ENCODE measurements at places on chromosomes 7 and 10.

GRCh38 chr7:82015751-82016150 lies 245.9 kb upstream of the HGF start:
- no peak for DNase-seq

DNA sequence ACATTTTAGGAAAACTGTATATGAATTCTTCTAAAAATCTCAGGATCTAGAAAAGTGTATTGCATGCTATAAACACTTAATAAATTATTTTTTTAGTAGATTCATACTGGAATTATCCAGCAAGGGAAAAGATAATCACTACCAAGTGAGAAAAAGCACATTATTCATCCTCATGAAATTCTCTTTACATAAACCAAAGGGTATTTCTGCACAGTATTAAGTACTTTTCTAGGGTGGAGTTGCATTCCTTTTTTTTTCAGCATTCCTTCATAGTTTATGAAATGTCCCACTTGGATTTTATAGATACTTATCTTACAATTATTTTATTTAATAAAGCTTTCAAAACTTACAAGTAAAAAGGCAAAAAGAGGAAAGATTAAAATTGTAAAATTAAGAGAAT lies 403.3 kb downstream of the HGF start:
- DNase-seq: no peak

- DNase-seq: no peak
Observed at GRCh38 chr10:109327266-109327665, 596.0 kb downstream of the XPNPEP1 start.

DNA sequence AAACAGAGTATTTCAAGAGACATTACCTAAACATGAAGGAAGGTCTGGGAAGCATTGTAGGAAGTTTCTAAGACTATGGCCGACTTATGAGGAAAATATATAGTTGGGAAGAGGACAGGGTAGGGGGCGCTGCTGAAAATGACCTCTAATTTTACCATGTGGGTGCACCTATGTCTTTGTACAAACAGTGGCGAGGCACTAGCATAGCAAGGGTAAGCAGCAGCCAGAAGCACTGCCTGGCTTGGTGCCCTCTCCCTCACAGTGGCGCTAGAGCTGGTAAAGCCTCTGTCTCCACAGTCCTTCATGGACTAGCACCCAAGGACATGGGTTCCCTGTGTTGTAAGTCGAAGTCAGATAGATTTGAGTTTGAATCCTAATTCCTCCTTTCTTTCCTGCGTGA lies 461.2 kb downstream of the INHBA start:
- DNase-seq: no peak

DNA sequence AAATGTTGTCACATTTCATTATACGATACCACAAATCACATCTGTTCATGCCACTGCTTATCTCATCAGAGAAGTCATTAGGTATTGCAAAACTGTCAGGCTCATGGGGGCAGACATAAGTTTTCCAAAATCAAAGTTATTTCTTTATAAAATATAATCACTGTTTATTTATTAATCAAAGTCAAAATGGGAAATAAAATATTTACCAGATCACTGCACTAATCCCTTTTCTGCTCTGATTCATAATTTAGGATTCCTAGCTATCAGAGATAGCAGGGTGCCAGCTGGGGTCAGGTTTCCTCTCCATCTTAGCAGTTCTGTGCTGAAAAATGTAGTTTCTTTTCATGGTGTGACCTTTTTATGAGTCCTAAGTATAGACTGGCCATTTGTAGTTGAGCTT lies 117.7 kb upstream of the LANCL2 start:
- DNase-seq: no peak

DNA sequence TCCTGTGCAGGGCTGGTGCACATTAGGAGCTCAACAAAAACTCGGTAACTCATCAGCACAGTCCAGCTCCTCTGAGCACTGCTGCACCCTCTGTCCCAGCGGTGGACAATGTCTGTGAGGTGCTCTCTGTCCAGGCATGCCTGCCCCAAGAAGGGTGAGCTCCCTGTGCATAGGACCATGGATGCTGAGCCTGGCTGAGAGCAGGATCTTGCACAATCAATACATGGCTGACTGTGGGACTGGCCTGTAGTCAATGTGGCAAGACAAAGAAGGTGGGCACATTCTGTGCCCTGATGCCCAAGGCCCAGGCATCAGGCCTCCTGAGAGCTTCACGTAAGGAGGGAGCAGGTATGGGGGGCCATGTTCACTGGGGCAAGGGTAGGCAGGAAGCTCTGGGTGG lies 17.1 kb downstream of the ARHGAP22 start:
- DNase-seq: no peak

DNA sequence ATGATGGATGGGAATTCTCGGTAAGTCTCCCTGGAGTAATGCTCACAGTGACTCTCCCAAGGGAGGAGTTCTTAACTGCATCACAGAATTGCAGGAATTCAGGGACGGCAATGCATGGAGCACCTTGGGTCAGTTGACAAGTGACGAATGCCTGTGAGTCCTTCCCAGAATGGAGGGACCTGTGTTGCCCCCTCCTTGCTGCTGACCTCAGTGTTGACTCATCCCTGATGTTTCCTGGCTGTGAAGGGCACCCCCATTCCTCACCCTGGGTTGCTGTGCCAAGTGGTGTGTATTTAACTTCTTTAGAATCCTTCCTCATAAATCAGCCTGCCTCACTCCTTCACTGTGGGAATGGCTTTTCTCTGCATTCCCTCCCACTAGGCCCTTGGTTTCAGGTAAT lies 98.9 kb downstream of the LRMDA start:
- DNase-seq: no peak

GRCh38 chr10:11874568-11875493 lies 51.7 kb downstream of the PROSER2 start:
- DNase-seq: peak; percentile 10

DNA sequence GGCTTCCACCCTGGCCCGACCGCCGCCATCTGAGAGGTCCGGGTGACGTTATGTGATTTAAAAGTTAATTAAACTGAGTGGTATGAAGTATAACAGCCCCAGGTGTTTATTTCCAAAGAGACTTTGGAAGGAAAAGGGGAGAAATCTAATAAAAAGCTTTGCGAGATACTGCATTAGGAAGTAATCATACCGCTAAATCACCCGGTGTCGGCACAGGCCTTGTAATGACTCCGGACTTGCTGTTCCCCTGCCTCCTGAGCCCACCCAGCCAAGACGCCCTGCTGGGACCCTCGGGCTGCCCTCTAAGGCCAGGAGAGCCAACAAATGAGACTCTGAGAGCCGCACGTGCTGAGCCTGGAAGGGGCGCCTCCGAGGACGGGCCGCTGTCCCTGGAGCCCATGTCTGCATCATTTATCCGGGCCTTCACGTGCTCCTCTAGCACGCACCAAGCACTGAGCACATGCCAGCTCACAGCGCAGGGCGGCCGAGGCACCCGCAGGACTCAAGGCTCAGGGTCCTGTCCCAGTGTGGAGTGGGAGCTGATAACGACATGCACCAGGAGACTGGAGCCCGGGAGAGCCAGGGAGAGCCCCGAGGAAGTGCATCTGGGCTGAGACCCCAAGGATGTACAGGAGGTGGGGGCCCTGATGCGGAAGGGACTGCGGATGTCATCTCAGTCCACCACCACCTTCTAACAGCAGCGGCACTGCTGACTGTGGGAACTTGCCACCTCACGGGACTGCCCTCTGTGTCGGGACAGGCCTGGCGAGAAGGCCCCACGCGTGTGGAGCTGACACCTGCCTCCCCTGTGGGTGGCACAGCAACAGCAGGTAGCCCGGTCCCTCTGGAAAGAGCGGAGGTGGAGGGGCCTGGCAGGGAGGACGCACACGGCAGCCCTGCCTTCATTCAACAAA lies 182.7 kb downstream of the ELFN1 start:
- no peak for DNase-seq

DNA sequence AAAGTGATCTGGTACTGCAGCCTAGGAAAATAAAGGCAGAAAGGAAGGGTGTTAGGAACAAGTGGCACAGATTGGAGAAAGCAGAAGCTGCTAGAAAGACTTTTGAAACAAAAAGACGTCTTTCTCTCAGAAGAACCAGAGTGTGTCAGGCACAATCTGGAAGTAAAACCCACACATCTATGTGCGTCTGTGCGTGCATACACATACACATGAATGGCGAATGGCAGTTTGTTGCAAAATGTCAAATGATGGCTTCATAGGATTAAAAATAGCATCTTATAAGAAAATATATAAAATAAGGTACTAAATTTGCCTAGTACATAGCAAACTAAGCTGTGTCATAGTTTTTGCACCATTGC lies 246.3 kb downstream of the CDK14 start:
- no peak for DNase-seq

DNA sequence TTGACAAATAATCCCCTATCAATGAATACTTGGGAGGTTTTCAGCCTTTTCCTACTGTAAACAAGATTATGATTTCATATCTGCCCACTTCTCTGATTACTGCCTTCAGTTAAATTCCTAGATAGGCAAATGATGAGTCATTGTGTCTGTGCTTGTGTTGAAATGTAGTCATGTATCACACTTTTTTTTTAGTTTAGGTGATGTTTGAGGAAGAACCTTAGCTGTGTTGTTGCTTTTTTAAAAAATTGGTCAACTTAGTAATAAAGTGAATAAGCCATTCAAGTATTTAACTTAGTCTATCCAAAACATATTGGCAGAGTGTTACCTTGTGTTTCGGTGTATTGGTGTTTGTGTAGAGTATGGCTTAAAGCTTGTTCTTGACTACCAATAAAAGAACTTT lies 60.0 kb downstream of the WAC start:
- DNase-seq: no peak

- DNase-seq: no peak
Observed at GRCh38 chr10:43479275-43479674, 42.4 kb downstream of the ZNF487 start.

GRCh38 chr7:29920491-29920890 lies 69.1 kb downstream of the SCRN1 start:
- no peak for DNase-seq

DNA sequence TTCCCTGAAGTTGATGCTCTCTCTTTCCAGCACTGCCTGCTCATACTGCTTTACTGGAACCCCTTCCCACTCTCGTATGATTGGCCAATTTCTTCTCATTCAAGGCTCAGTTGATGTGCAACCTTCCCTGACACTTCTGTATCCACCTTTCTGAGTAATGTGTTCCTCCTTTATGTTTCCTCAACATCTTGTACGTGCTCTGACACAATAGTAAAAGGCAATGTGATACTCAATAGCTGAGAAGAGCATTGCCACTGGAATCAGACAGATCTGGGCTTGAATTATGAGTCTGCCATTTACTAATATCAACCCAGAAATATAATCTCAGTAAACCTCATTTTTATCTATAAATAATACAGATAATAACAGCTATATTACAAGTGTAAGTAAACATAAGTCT lies 34.7 kb downstream of the ARL4A start:
- DNase-seq: no peak

GRCh38 chr10:10617686-10618085 lies 400.0 kb upstream of the CELF2 start:
- DNase-seq: no peak

DNA sequence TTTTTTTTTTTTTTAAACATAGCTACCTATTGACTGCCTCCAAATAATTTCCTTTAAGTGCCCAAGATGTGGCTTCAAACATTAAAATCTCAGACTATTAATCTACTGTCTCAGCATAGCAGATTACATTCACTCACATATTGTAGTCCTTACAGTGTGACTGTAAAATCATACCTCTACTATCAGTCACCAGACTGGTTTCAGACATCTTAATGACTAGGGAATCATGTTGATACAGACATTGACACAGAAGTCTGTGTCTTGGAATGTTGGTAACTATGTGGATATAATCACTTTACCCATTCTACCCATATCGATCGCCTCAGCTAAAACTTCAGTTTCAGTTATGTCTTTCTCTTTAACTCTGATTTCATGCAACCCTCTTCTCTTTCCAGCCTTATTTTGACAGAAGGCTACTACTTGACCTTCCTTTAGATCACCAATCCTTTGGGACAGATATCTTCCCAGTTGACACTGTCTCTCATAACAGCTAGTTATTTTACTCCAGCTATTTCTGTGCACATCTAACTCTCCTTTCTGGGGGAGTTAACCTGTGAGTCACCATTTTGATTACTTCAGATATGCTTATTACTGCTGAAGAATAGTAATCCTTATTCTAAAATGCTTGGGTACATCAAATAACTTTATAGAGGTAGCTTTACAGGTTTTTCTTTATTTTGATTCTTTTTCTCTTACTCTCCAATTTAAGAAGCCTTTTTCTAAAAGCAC lies 7.0 kb downstream of the TNKS2 start:
- no peak for DNase-seq

- DNase-seq: no peak
Observed at GRCh38 chr7:16978358-16979244, 96.8 kb upstream of the AGR3 start.

- no peak for DNase-seq
Observed at GRCh38 chr7:11935905-11936304, 103.9 kb upstream of the THSD7A start.

- DNase-seq: no peak
Observed at GRCh38 chr7:48636391-48637015, 287.8 kb upstream of the CDC14C start.

GRCh38 chr7:94029976-94030375 lies 25.8 kb upstream of the BET1 start:
- DNase-seq: no peak

DNA sequence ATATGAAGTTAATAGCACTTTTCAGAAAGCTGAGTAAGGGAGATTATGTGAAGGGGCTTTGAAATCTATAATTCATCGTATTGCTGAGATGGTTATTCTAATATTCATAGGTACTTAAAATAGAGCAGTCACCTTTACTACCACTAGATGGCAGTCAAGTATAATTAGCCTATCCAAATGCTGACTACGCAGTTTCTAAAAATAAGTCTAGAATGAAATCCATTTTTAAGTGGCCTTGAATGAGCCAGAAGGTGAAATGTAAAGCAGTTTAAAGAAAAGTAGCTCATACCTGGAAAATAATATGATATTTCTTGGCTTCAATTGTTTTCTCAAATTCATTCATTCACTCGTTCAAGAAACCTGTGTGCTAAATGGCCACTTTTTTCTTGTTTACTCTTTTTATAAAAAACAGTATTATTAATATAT lies 1277.1 kb downstream of the GATA3 start:
- DNase-seq: peak; percentile 35

DNA sequence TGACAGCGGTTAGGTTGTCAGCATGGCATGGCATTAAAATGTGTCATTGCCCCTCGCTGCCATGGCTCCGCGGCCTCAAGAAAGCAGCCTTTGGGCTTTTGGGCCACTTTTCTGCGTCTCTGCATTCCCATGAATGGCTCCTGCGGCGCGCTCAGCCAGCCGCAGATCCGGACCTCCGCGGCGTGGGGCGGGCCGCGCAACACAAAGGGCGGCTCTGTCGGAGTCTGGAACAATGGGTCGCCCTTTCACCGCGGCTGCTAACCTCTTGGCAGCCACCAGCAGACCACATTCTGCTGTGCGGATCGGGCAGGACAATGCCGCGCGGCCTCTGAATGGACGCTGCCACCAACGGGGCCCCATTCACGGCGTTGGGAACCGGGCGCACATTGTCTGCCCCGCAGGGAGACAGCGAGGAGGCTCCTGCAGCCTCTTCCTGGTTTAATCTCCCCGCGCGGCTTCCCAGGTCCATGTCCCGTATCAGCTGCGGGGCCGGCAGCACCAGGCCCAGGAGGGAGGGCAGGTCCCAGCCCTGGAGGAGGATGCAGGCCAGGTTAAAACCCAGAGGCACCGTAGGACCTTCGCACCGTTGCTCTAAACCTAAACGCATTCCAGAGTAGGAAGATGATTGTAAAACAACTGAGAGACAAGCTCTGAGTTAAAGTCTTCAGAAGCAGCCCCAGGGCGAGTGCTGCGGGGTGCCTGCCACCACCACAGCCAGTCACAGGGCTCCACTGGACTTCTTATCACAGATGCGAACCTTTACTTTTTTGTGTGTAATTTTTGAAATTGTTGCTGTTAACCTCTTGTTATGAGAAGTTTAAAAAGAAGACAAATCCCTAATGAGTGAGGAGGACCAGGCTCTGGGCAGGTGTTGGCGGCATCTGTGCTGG lies 71.6 kb downstream of the NKX6-2 start:
- DNase-seq: no peak

- no peak for DNase-seq
Observed at GRCh38 chr7:4747746-4748145, 27.7 kb upstream of the AP5Z1 start.

Data from CD4-positive, alpha-beta T cell treated with Interleukin-6 at 100 ng/mL for 8 hours (primary cell).